ENCODE measurements at places on chromosomes 6 and 20. TPM values are rescaled to one million over a fixed set of nuclear protein-coding genes. Genes with fewer than 3 reads are reported as not detected.

The CAGE1 gene
- not detected for total RNA-seq

The HLA-DRB5 gene
- total RNA-seq: 279 TPM

The SLC24A3 gene
- total RNA-seq: 7.9 TPM

The TGM2 gene
- 362 TPM for total RNA-seq

The ZBP1 gene
- total RNA-seq: 5.8 TPM

The DDX43 gene
- 1.9 TPM for total RNA-seq

The TTLL9 gene
- 5.9 TPM for total RNA-seq

The CCN6 gene
- not detected for total RNA-seq

The CST2 gene
- total RNA-seq: not detected

The SIRPB1 gene
- total RNA-seq: 35.8 TPM

The PGC gene
- total RNA-seq: 947 TPM

The SEC23B gene
- total RNA-seq: 51.2 TPM

The PRL gene
- total RNA-seq: not detected

The SDC4 gene
- 259 TPM for total RNA-seq

The ZNF831 gene
- total RNA-seq: 1.0 TPM

The RAET1G gene
- 0.83 TPM for total RNA-seq

The CLVS2 gene
- 0.03 TPM for total RNA-seq

The RIPOR3 gene
- total RNA-seq: 11.0 TPM

GRCh38 chr20:47533518-47534062 lies 31.9 kb downstream of the NCOA3 start:
- DNase-seq: no peak

- no peak for DNase-seq
Measured at GRCh38 chr6:108565893-108566292, 5.2 kb downstream of the FOXO3 start.

DNA sequence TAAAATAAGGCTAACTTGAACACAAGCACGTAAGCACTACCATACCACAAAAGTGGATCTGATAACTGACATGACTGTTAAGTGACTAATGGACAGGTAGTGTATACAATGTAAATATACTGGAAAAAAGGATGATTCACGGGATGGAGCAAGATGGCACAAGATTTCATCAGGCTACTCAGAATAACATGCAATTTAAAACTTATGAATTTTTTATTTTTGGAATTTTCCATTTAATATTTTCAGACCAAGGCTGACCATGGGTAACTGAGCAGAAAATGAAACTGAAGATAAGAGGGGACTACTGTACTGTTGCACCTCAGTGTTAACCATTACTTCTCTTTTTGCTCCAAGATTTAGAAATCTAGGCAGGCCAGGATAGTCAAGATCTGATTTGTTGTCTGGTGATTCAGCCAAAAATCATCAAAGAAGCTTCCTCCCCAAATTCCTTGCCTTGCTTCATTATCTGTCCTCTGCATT lies 45.4 kb downstream of the TPBG start:
- DNase-seq: no peak

DNA sequence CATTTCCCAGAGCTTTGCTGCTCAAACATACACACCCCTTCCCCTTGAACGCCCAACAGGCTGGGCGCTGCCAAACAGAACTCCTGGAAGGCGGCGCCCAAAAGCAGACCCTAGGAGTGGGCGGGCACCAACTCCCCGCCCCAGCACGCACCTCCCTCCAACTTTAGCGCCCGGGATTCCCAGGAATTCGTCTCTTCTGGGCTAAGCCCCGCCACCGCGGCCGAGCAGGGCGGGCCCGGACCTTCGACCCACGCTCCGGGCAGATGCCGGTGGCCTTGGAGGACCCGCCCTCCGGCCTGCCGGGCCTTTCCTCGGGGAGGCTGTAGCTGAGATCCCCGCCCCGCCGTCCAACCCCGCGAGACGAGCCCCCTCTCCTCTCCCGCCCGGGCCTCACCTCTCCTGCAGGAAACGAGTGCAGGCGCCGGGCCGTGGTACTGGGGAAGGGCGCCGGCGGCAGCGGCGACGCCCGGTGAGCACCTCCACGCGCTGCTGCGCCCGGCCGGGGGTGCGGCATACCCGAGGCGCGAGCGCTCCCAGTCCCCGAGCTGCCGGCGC lies 659 bp downstream of the MCUR1 start:
- DNase-seq: peak; percentile 81

DNA sequence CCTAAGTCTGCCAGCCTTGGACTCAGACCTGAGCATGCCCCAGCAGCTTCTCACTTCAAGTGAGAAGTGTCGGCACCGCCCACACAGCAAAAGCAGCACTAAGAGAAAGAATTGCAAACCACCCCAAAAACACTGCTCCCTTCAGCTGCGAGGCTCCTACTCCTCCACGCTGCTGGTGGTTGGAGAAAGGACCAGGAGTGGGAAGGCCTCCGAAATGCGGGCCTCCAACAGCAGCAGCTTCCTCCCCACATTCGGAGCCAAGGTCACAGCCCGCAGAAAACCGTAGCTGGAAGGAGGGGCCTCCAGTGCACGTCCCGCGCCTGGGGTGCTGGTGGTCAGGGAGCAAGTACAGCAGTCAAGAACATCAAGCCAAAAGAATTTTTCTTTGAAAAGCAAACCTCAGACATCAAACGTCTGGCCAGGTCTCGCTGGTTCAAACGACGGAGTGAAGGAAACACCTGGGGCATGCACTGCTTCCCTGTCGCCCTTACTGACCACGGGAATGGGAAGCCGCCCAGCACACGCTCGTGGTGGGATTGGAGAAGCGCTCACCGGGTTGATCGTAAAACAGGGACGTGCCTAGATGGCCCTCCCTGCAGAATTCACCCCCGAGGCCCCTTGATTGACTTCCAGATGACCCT lies 185.6 kb upstream of the CST7 start:
- no peak for DNase-seq

DNA sequence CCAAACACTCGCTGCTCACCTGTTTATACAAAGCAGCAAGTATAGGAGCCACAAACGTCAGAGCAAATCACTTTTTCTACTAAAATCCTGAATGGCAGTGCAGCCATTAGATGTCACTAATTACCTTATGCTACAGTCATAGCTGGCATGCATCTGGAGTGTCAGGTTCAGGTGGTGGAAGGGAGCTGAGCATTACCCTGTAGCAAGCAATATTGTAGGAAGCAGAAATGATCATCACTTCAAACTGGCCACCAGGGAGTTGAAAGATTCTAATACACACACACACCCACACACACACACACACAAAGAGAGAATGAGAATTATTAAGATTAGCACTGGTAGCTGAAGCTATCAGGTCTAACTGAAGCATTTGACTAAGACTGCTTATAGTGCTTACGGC lies 75.8 kb downstream of the EFHC1 start:
- no peak for DNase-seq

- DNase-seq: no peak
Measured at GRCh38 chr6:27156874-27157458, 90.5 kb upstream of the PRSS16 start.

- peak; percentile 62 for DNase-seq
Measured at GRCh38 chr20:50455656-50456451, 54.3 kb upstream of the PTPN1 start.

GRCh38 chr20:11063444-11063843 lies 389.6 kb upstream of the JAG1 start:
- DNase-seq: no peak

DNA sequence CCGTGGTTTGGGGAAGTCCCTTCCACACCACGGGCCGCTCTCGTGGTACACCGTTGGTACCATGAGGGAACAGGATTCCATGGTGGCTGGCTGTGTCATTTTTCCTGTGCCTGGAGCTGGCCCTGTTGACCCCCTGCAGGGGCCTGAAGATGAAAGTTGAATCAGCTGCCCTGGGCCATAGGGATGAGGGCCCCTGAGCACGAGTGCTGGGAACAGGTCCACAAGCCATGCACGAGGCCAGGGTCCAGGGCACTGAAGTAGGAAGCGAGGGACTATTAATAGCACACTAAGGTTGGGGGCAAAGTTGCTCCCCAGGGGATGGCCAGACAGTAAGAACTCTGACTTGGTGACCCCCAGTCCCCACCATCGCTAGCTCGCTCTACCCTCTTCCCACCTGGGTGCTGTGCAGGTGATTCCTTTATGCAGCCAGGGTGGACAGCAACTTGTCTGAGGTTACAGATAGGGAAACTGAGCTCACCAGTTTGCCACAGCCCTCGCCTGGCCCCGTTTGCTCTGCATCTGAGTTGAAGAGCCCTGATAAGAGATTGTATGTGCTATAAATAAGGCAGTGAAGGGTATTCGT lies 46.6 kb downstream of the SLC13A3 start:
- DNase-seq: no peak

GRCh38 chr6:29424168-29424567 lies 9.4 kb downstream of the OR12D1 start:
- no peak for DNase-seq

GRCh38 chr20:6579417-6579816 lies 188.1 kb upstream of the BMP2 start:
- no peak for DNase-seq

DNA sequence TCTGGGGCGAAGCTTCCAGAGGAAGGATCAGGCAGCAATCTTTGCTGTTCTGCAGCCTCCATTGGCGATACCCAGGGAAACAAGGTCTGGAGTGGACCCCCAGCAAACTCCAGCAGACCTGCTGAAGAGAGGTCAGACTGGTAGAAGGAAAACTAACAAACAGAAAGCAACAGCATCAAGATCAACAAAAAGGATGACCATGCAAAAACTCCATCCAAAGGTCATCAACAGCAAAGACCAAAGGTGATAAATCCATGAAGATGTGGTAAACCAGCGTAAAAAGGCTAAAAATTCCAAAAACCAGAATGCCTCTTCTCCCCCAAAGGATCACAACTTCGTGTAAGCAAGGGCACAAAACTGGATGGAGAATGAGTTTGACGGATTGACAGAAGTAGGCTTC lies 252.8 kb downstream of the PHF3 start:
- DNase-seq: no peak

- no peak for DNase-seq
Measured at GRCh38 chr6:79584332-79584731, 46.8 kb upstream of the SH3BGRL2 start.

DNA sequence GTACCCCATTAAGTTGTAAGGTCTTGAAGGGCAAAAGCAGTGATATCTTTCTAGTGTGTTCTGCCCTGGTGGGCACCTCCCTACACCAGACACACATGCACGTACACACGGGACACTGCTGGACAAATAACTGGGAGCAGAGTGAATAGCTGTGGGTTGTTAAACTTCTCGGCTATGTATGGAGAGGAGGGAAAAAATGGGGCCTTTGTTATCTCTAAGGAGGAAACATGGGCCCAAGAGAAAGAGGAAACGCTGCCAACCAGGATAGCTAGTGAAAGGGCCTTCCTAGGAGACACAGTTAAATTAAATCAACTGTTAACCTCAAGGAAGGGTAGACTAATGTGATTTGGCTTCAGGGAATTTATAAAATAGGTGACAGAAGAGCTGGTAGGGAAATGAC lies 169.7 kb downstream of the MYLK4 start:
- DNase-seq: no peak

GRCh38 chr6:143363299-143363698 lies 87.2 kb downstream of the ADAT2 start:
- no peak for DNase-seq

DNA sequence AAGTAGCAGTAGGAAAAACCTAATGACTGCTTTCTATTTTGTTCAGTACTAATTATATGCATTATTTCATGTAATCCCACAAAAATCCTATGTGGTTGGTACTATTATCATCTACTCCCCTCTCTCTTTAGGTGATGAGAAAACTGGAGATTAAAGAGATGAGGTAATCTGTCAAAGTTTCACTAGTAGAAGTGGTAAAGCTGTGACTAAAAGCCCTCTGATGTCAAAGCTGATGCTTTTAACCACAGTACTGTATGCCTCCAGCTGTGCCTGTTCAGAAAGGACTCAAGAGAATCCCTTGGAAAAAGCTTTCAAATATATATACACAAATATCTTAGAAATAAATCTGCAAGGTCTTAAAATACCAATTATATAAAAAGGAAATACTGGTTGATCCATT lies 38.0 kb downstream of the PHIP start:
- DNase-seq: no peak

DNA sequence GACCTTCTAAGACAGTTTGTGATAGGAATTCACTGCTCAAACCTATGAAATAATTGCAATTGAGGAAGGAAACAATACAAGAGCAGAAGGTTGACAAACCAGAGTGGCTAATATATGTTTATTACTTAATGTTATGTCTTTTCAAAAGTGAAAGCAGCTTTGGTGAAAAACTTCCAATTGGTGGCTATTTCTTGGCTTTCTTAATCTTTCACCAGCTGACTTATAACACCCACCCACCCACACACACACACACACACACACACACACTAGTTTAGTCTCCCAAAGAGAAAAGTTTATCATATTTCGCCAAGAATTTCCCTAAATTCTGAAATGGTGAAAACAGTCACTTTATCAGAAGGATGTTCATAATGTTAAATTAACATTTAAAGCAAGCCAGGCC lies 583.5 kb downstream of the EYS start:
- DNase-seq: no peak

- DNase-seq: no peak
Measured at GRCh38 chr6:41935685-41936072, 5.9 kb downstream of the CCND3 start.

DNA sequence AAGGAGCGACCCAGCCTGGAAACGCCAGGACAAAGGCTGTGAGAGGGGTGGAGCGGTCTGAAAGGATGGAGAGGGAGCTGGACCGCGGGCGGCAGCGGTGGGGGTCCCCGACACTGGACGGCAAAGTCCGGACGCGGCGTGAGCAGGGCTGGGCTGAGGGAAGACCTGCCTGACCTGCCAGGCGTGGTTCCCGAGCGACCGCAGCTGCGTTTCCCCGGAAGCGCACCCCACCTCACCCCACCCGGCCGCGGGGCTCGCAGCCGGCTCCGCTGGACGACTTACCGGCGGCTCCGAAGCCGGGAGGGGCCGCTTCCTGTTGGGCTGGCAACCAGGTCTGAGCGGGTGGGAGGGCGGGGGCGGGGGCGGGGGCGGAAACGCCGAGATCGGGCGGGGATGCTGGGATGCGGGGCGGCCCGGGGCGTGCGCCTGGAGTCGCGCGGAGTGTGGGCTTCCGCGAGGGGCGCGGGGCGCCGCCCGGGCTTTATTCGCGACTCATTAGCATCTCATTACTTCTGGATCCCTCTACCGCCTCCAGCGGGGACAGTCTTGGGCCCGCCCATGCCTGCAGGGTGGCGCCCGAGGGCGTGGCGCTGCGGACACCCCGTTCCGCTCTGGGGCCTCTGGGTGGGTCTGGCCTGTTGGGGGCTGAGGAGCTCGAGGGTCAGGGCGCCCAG lies at the start of gene MICAL1:
Gene MICAL1 (minus strand): TSS at position 336 of the 674 bp plus-strand sequence. CDS start 1,576 bp downstream, outside the sequence.
- peak; percentile 91 for DNase-seq

DNA sequence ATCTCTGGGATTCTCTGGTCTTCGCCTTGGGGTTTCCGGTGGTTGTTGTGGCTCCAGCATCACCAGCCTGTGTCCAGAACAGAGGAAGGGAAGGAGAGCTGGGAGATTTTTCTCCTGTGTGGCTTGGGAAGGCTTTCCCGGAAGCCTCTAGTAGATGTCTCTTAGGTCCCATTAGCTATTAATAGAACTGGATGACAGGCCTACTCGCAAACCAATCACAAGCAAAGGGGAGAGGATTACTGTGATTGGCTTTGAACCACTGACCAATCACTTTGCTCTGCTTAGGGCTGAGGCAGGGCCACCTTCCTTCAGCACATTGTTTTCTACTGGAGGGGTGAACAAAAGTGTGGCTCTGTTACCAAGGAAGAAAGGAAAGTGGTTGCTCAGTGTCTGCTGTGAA lies 203.4 kb upstream of the SULF2 start:
- no peak for DNase-seq

GRCh38 chr20:18138639-18139583 lies 1.2 kb downstream of the KAT14 start:
- DNase-seq: no peak
